ENCODE measurements at places on chromosomes 2 and 18. TPM values are rescaled to one million over a fixed set of nuclear protein-coding genes. Genes with fewer than 3 reads are reported as not detected.

The PLCD4 gene
- 0.71 TPM for total RNA-seq

The ARHGAP15 gene
- not detected for total RNA-seq

The CD8B gene
- not detected for total RNA-seq

The APLF gene
- 0.59 TPM for total RNA-seq

The LHCGR gene
- total RNA-seq: not detected

The AQP4 gene
- total RNA-seq: not detected

The GAREM1 gene
- 3.3 TPM for total RNA-seq

The NDUFS1 gene
- total RNA-seq: 63.3 TPM

The CPO gene
- total RNA-seq: not detected

The BOLL gene
- total RNA-seq: not detected

The TXNDC2 gene
- total RNA-seq: 0.12 TPM

The DTNA gene
- 0.18 TPM for total RNA-seq

The DSC1 gene
- not detected for total RNA-seq

The XIRP2 gene
- not detected for total RNA-seq

The FHOD3 gene
- 3.7 TPM for total RNA-seq

The DNAJC10 gene
- total RNA-seq: 74.9 TPM

The TACR1 gene
- total RNA-seq: 0.29 TPM

The CYS1 gene
- total RNA-seq: 1.4 TPM

The ATP6V1B1 gene
- total RNA-seq: 0.32 TPM

The EFHD1 gene
- total RNA-seq: 2.3 TPM

The TMEM198 gene
- total RNA-seq: 0.95 TPM

The RAB6D gene
- not detected for total RNA-seq

The LYG1 gene
- 1.3 TPM for total RNA-seq

The SLC25A52 gene
- not detected for total RNA-seq

The POTEC gene
- not detected for total RNA-seq

The SERPINB12 gene
- not detected for total RNA-seq

The LRRC30 gene
- not detected for total RNA-seq

The MITD1 gene
- 17.3 TPM for total RNA-seq

The ZNF804A gene
- not detected for total RNA-seq

The MROH2A gene
- total RNA-seq: 0.28 TPM

The NEU2 gene
- not detected for total RNA-seq

The DARS1 gene
- total RNA-seq: 55.8 TPM

The LCT gene
- 0.03 TPM for total RNA-seq

The ZNF385B gene
- total RNA-seq: not detected

The ITPRIPL1 gene
- not detected for total RNA-seq

The MRPL19 gene
- total RNA-seq: 79.2 TPM

The HOXD9 gene
- total RNA-seq: 1.7 TPM

The SERPINB10 gene
- total RNA-seq: not detected

The RIT2 gene
- not detected for total RNA-seq

The SERPINB3 gene
- not detected for total RNA-seq

The SLC16A14 gene
- 1.4 TPM for total RNA-seq

The KIF1A gene
- total RNA-seq: 0.62 TPM

The PROC gene
- total RNA-seq: 3.7 TPM

The THADA gene
- total RNA-seq: 16.4 TPM

The TFCP2L1 gene
- total RNA-seq: 0.95 TPM

The SMYD5 gene
- total RNA-seq: 56.6 TPM

The DLX2 gene
- 0.37 TPM for total RNA-seq

The OR6B3 gene
- not detected for total RNA-seq

The MYOM1 gene
- total RNA-seq: 0.25 TPM

The CXCR2 gene
- total RNA-seq: not detected

The C2orf66 gene
- 0.19 TPM for total RNA-seq

The SGPP2 gene
- 0.33 TPM for total RNA-seq

The HOXD13 gene
- 0.15 TPM for total RNA-seq

The REG1A gene
- total RNA-seq: not detected

The ERMN gene
- not detected for total RNA-seq

The FSHR gene
- total RNA-seq: 0.07 TPM

The CD28 gene
- total RNA-seq: not detected

The SATB2 gene
- total RNA-seq: 3.7 TPM

The GAD1 gene
- total RNA-seq: 0.54 TPM

Data from A549 treated with RU486 at 1 μM for 4 hours (cell line).